ENCODE measurements at places on chromosomes 5 and 9. TPM values are rescaled to one million over a fixed set of nuclear protein-coding genes. Genes with fewer than 3 reads are reported as not detected.

DNA sequence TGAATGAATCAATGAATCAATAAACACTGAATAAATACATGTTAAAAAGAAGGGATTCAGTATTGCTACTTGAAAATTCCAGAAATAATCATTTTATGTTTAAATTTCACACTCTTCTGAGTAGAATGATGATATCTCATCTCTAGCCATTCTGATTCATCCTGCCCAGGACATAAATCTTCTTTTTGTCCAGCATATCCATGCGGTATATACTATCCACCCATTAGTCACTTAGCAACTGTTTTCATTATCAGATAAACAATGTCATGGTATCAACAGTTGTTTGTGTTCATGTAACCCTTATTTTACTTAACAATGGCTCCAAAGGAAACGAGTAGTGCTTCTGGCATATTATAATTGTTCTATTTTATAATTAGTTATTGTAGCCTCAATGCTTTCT is 432.4 kb upstream of the SMC2 start:
- DNase-seq = no peak

Gene FRMD3
- 15.4 TPM for polyA plus RNA-seq

Gene COQ4
- 34.8 TPM for polyA plus RNA-seq

GRCh38 chr5:138953387-138954256 is 78.5 kb upstream of the LRRTM2 start:
- no peak for DNase-seq

Gene PCDHA13
- polyA plus RNA-seq = 0.21 TPM

- no peak for DNase-seq
Observed at GRCh38 chr9:94705162-94705702, 21.3 kb upstream of the AOPEP start.

Gene HCN1
- 1.8 TPM for polyA plus RNA-seq

DNA sequence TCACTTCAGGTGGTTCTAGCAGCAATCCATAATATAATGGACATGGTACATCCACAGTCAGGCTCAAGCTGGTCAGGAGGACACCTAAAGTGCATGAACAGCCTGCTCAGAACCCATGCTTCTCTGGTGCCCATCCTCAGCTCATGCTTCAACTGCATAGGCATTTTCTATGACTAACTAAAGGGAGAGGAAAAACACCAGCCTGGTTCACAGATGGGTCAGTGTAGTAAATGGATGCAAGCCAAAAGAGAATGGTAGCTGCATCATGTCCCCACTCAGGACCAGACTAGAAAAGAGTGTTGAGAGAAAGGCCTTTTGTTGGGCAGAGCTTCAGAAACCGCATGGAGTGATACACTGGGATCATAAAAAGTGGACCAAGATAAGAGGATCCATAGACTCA is 556.6 kb downstream of the TLE1 start:
- no peak for DNase-seq

Gene TERT
- not detected for polyA plus RNA-seq

GRCh38 chr9:16626577-16627130 is 243.8 kb downstream of the BNC2 start:
- no peak for DNase-seq

Measured in hindlimb muscle (tissue), 1 donor.